Occipital lobe (tissue), 3 donors: ENCODE measurements at places on chromosomes 16 and 17.
A peak's percentile ranks its signal among the peaks of the same experiment; 100 is the strongest.

GRCh38 chr16:23788685-23789084 lies 33.9 kb downstream of the CHP2 start:
- no peak for DNase-seq

- no peak for DNase-seq
Measured at GRCh38 chr16:25553711-25554436, 137.9 kb upstream of the HS3ST4 start.

GRCh38 chr16:80894091-80894490 lies 89.7 kb upstream of the CDYL2 start:
- DNase-seq, result no peak

- no peak for DNase-seq
Measured at GRCh38 chr17:33725675-33726271, 432.7 kb upstream of the ASIC2 start.

- DNase-seq, result no peak
Measured at GRCh38 chr16:62615526-62615925, 579.3 kb upstream of the CDH8 start.

DNA sequence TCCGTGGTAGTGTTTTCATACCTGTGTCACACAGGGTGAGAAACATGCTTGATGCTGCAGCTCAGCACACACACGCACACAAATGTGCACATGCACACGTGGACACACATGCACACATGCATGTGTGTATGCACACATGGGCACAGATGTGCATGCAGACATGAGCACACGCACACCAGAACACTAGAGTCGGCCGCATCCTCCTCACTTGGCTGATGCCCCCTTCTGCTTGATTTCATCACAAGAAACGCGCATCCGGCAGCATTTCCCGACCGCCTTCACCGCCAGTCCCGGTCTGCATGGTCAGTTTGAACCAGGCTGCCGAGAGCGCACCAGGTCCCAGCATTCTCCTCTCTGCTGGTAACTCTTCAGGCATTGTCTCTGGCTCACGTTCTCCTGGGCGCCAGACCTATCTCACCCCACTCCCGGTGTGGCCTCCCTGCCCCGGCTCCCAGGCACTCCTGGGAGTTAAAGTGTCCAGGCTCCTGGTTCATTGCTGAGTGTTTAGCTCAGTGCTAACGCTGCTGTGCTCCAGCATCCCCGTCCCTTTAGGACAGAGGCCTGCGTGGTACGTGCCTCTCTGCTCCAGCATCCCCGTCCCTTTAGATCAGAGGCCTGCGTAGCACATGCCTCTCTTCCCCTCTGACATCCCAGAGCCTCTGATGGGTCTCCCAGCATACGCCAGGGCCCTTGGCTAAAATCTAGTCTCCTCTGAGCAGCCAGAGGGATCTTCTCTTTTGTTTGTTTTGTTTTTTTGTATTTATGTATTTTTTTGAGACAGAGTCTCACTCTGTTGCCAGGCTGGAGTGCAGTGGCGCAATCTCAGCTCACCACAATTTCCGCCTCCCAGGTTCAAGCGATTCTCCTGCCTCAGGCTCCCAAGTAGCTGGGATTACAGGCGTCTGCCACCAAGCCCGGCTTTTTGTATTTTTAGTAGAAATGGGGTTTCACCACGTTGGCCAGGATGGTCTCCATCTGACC lies 16.0 kb downstream of the BAIAP2 start:
- DNase-seq, result no peak

DNA sequence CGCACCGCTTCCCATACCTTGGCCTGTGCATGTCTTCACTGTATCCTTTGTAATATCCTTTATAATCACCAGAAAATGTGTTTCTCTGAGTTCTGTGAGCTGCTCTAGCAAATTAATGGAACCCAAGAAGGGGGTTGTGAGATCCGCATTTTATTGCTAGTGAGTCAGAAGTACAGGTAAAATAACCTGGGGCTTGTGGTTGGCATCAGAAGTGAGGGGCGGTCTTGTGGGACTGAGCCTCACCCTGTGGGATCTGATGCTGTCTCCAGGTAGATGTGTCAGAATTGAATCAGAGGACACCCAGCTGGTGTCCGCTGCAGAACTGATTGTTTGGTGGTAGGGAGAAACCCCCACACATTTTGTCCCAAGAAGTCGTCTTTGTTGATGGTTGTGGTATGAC lies 382.4 kb downstream of the SNX29 start:
- no peak for DNase-seq

DNA sequence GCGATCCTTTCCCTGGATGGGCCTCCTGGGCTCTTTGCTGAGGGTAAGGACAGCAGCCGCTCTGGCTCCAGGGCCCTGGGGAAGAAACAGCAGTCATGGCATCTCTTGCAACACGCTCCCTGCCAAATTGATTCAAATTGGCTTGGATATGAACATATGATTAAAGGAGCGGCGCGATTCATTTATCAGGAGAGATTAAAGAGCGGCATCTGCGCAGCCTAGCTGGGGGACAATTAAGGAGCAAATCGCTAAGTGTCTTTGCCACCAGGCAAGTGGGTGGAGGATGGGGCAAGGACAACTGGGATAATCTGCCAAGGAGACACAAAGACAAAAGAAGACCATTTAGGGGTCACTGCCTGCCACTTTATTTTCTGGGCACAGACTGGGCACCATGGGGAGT lies 27.8 kb downstream of the PIPOX start:
- DNase-seq, result no peak

- DNase-seq, result peak; percentile 71
Measured at GRCh38 chr16:89602273-89602951, 11.0 kb upstream of the DPEP1 start.

DNA sequence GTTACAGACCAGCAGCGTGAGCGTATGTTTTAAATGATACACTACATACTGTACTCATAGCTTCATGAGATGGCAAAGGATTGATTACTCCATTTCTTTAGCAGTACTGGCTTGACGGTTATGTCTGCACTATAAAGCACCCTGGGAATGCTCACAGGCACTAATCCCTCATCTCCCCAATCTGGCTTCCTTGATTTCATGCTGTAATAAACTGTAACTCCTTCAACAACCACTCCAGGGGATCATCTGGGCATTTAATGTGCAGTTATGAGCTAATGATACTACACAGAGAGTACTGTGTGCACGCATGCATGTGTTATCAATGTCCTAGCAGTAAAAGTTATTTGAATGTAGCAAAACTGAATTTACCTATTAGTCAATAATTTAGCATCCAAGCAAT lies 20.2 kb downstream of the MEIOB start:
- no peak for DNase-seq

- no peak for DNase-seq
Measured at GRCh38 chr16:84496991-84497390, 7.5 kb downstream of the MEAK7 start.

GRCh38 chr16:14491861-14492529 lies 138.1 kb downstream of the PARN start:
- no peak for DNase-seq

- DNase-seq, result no peak
Measured at GRCh38 chr17:14068542-14069250, 608 bp upstream of the COX10 start.

DNA sequence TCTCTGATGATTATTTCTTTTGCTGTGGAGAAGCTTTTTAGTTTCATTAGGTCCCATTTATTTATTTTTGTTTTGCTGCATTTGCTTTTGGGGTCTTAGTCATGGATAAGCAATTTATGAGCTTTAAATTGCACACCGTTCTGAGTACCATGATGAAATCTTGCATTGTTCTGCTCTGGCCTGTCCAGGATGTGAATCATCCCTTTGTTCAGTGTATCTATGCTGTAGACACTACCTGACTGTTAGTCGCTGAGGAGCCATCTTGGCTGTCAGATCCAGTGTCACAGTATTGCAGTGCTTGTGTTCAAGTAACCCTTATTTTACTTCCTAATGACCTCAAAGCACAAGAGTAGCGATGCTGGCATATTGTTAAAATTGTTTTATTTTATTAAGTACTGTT lies 218.0 kb upstream of the CNTNAP4 start:
- DNase-seq, result no peak

- no peak for DNase-seq
Measured at GRCh38 chr17:69500911-69501429, 86.5 kb downstream of the MAP2K6 start.

DNA sequence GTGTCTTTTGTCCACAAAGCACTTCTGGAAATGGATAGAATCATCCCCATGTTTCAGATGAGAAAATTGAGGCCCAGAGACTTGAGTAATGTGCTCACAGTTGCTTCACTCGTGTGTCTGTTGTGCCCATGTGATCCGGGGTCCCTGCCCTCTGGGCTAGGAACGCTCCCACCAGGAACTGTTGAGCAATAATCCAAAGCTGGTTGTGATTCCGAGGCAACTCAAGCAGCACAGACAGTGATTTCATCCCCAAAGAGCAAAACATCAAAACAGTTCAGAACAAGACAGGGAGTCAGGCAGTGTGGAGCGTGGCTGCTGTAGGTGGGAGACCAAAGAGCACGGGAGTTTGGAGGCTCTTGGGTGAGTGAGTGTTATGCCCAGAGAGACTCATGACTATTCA lies 205.0 kb upstream of the ASIC2 start:
- no peak for DNase-seq

DNA sequence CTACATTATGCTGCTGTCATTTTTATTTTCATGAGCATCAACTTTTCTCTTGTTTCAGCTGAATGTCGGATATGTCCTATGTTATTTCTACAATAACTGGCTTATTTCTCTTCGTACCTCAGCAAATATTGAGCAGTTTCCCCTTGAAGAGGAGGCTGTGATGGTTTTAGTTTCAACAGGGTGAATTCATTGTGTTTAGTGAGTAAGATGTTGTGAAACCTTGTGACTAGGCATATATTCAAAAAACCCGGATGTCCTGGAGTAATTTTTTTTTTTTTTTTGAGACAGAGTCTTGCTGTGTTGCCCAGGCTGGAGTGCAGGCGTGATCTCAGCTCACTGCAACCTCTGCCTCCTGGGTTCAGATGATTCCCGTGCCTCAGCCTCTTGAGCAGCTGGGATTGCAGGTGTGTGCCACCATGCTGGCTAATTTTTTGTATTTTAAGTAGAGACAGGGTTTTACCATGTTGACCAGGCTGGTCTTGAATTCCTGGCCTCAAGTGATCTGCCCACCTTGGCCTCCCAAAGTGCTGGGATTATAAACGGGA lies 11.1 kb downstream of the CPD start:
- no peak for DNase-seq

DNA sequence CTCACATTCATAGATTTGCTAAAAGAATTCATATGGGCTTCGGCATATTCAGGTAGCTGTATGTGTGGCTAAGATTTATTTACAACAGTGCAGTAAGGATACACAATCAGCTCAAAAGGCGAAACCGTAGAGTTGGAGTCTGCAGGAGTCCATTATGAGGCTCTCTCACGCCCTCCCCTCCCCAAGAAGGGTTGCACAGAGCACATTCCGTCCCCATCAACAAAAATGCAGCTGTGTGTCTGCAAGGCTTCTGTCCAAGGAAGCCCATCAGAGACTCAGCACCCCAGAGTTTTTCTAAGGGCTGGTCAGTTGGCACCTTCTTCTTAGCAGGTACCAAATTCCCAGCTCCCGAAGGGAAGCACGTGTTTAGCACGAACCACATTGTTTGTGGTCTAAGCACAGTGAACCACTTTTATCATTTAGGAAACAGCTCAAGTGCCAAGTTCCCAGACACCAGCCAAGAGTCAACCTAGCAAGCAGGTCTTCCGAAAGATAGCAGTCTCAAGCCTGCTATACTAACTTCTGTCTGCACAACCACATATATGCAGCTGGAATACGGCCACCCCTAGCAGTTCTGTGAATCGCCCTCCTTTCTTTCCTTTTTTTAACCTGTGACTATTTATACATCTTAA lies 28.5 kb upstream of the MEAK7 start:
- no peak for DNase-seq

DNA sequence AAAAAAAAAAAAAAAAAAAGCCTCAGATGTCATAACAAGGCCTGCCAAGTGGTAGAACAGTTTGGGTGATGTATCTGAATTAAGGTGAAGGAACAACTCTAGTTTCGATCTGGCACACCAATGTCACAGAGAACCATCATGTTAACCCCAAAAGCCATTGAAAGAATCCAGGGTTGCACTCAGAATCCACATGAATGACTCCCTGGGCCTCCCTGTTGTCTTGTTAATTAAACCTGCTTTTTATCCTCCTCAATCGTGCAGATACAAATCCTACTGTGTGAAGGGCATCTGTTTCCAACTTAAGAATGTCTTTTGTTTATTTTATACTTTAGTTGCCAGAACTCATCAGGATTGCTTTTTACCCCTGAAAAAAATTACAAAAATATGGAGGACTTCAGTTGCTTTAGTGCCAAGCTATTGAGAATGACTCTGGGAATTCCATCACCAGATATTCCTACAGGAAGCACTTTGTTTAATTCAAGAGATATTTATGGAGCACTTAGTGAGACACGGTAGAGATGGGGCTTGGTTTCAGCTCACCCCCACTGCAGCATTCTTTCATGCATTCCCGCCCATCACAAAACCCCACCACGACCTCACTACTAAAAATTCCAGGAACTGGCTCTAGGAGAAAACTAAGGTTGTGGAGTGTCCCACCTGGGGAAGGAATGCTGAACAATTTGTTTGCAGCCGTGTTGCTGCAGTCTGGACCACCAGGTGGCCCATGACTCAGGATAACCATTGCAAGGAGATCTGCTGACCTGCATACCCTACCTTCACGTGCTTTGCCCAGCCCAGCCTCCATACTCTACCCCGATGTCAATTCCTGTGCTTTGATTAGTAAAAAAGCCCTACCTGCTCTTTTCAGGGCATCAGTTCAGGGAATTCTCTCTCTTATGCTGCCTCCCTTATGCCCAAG lies 63.8 kb upstream of the GPRC5B start:
- no peak for DNase-seq

- DNase-seq, result no peak
Measured at GRCh38 chr17:691423-691822, 23.2 kb downstream of the VPS53 start.

DNA sequence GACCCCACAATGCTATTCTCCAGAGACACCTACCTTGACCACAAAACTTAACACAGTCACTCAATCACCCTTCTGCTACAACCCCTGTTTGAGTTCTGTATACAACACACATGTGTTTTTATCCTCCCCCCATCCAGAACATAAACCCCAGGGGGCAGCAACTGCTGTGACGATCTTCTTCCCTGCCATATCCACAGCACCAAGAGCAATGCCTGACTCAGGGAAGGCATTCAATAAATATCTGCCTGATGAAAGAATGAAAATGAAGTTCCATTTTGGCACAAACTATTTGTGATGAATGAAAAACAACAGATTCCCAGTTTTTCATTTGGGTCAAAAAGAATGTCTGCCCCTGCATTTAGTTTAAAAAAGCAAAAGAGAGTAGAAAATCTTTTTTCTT lies 27.0 kb downstream of the ASIC2 start:
- no peak for DNase-seq

GRCh38 chr16:1481906-1482835 lies 6.6 kb downstream of the PTX4 start:
- DNase-seq, result no peak

DNA sequence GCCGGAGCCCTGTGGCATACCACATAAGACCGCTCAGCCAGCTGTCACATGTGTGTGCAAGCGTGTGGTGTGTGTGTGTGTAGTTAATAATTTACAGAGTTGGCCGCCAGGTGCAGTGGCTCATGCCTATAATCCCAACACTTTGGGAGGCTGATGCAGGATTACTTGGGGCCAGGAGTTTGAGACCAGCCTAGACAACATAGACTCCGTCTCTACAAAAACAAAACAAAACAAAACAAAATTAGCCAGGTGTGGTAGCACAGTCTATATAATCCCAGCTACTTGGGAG lies 20.4 kb downstream of the SOCS1 start:
- no peak for DNase-seq

- no peak for DNase-seq
Measured at GRCh38 chr16:1494129-1494640, 1.0 kb downstream of the TELO2 start.

- no peak for DNase-seq
Measured at GRCh38 chr17:5035315-5035714, at the start of gene SLC52A1. SLC52A1 (minus strand) TSS chr17:5035426; CDS start chr17:5034606, 820 bp downstream.
